ENCODE measurements at places on chromosomes 4 and X.

GRCh38 chrX:70480660-70481018, 36.0 kb downstream of the DLG3 start:
- DNase-seq: no peak

- DNase-seq: no peak
Observed at GRCh38 chr4:11348449-11349088, 80.1 kb downstream of the HS3ST1 start.

DNA sequence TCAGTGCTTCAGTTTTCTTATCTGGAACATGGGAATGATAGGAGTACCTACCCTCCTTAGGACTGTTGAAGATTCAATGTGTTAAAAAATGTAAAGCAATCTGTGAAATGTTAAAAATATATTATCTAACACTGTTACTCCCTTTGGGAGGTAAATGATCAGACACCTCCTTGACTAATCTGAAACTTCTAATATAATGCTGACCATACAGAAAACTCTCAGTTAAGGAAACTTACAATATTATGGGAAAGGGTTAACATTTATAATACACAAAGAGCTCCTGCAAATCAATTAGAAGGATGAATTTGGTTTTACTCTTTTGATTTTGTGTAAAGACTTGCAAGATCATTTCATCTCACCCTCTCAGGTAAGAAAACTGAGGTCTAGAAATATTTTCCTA, 1.6 kb upstream of the PFKFB1 start:
- no peak for DNase-seq

DNA sequence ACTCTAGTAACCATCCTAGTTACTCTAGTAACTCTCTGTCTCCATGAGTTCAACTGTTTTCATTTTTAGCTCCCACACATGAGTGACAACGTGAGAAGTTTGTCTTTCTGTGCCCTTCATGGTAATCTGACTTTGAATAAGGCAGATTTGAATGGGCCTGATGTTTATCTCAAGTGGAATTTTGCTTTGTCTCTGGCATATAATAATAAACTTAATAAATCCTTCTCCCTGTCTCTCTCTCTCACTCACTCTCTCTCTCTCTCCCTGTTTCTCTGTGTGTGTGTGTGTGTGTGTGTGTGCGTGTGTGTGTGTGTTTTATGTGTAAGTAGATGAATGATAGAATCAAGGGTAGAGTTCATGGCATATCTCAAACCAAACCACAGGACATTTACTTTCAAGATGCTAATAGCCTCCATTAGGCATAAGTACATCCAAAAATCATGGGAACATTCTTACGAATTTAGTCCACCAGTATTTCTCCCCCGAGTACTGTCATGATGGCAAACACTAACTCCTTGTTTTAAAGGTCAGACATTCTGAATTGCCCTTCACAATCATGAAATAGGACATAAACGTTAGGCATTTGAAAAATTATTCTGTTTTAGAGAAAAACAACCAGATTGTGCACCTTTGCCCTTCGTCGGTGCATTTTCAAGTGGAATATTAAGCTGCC, 193.1 kb downstream of the SPATA18 start:
- no peak for DNase-seq

- no peak for DNase-seq
Observed at GRCh38 chr4:171639540-171639939, 173.7 kb upstream of the GALNTL6 start.

DNA sequence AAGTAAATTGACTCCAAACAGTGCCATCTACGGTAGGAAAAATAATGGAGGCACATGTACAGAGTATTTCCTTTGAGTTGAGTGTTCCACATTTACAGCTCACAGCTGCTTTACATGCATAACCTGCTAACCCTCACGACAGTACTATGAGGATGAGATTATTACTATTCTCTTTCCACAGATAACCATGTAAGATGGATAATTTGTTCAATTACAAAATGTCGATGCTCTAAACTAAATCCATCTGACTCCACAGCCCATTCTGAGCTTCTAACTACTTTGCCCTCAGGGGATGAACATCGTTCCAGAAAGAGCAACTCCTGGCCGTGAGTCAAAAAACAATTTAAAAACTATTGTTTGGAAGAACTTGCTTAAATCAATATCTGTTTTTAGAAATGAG, 330.4 kb upstream of the NWD2 start:
- no peak for DNase-seq

- DNase-seq: no peak
Observed at GRCh38 chr4:40621229-40621591, 8.5 kb downstream of the RBM47 start.

DNA sequence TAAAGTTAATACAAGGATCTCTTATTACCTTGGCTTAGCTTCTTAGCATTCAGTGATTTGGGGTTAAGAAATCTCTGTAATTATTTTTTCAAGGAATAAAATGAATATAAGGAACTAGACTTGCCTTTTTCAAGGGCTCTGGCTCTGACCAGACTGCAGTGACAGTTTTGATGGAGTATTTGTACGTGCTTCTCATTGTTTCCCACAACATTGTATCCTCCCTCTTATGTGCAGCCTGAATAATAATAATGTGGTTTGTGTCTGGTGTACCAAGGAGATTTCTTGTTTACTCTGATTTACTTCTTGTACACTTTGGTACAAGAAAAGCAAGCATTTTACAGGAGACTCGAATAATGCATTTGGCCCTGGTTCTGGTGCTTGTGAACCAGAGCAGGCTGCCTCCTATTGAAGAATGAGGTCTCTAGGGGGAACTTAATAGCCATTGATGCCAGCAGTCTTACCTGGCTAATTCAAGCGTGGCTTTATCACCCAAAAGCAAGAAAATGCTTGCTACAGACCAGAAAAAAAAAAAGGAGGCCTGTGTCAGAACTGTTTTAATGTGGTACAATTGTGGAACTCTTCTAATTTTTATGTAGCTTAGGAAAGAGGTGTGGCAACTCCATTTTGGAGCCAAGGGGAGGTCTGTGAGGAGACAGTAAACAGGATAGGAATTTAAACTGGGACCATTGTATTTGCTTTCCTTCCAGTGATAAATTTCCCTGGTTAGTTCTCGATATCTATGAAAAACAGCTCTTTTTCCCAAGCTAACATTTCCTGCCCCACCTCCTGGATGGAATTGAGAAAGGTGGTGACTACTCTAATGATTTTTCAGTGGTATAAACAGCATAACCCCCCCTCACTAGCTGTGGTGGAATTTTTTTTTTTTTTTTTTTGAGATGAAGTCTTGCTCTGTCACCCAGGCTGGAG, 5.6 kb downstream of the OTC start:
- no peak for DNase-seq

DNA sequence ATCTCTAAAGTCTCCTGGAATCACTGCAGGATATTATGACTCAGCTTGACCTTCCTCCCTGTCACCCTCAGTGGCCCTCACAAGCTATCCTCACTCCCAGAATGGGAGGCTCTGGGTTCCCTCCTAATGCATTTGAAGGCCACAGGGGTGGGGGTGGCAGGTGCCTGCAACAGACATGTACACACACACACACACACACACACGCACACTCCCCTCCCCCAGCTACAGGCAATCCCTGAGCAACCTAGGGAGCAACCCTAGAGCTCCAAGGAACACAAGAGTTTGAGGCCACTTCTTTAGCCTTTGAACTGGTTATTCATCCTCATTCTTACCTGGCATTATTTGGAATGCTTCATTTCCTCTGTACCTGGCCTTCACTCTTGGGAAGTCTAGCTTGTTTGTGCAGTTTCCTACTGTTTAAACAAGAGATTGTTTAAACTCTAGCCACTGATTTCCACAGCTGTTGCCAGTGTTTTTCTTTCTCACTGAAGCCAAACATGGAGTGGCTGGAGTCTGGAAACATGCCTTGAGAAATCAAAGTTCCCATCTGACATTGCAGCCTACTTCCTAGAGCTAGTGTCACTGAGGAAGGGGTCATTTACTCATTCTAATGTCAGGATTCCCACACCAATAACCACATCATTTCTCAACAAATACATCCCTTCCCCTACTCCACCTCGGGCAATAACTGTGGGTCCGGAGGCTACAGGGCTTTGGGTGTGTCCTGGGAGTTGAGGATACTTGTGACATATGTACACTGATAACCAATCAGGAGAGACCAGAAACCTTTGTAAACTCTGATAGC, 37.7 kb downstream of the MAOA start:
- no peak for DNase-seq

DNA sequence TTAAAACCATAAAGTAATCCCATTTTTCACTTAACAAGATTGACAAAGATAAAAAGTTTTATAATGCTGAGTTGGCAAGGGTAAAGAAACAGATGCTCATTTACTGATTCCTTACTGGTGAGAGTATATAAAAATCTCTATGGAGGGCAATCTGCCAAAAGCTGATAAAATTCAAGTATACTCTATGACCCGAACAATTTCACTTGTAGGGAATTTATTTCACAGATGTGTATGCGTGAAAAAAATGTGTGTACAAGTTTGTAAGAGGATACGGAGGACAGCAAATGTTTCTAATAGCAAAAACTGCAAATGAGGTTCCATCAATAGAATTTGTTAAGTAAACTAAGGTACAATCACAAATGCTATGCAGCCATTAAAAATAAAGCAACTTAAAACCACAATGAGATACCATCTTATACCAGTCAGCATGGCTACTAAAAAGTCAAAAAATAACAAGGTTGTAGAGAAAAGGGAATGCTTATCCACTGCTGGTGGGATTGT, 23.4 kb downstream of the DHX15 start:
- DNase-seq: no peak

DNA sequence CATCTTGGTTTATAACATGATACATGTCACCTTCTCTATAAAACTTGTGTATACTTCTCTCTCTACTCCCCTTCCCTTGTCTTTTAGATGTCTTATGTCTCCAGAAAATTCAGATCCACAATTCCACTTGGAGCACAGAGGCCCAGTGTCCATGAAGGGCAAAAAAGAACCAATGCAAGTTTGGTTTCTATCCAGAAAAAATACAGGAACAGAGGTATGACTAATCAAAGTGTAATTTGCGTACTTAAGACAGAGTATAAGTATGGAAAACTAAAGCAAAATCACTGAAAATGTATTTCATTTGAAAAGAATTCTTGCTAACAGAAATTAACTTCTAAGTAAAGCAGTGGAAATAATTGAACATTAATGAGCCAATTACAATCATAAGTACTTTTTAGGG, 46.2 kb downstream of the GUCY1B1 start:
- DNase-seq: no peak

DNA sequence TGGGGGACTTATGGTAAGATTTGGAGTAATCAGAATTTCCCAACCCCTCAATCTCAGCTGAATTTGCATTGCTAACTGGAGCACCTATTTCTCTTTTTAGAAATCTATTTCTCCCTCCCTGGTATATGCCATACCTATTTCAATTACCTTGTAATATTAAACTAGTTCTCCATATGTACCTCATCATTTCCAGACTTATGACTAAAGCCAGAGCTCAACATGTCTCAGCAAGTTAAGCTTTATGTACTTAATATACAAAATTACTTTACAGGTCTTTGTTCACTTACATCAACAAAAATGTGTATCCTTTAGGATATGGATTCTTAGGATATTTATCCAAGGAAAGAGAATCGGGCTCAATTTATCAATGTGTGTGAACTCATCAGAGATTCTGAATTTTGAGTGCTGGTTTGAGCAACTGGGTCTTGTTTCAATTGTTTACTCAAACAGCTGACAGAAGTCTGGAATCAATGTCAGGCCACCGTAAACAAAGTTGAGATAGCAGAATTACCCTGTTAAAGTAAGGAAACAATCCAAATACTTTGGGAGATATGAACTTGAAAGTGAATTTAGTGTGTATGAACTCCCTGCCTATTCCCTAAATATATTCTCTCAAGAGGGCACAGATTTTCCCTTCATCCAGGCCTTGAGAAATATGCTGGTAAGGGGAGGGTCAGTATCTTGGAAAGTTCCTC, 199.6 kb downstream of the VEGFC start:
- no peak for DNase-seq

- DNase-seq: no peak
Observed at GRCh38 chr4:2832309-2832980, 11.2 kb upstream of the ADD1 start.

Measured in CD4-positive, alpha-beta T cell (primary cell).